HepG2 (cell line): ENCODE measurements at places on chromosomes 11 and 22.

GRCh38 chr11:121141066-121141465 lies 40.0 kb downstream of the TECTA start:
- H3K4me3 ChIP-seq, result no peak overlapping the region
- H3K27me3 ChIP-seq, result peaks cover 1% of the 10 kb centered on the region; the same call in 1 of the 2 replicates
- DNase-seq, result no peak
- no peaks in the 10 kb centered on the region for H3K4me1 ChIP-seq

GRCh38 chr11:104279587-104279986 lies 115.6 kb upstream of the PDGFD start:
- no peak overlapping the region for H3K27ac ChIP-seq
- no peaks in the 10 kb centered on the region for H3K27me3 ChIP-seq
- H3K4me1 ChIP-seq, result no peaks in the 10 kb centered on the region
- no peak for DNase-seq

- H3K4me3 ChIP-seq, result no peak overlapping the region
- peaks cover 19% of the 10 kb centered on the region for H3K4me1 ChIP-seq
- H3K36me3 ChIP-seq, result peaks cover 11% of the 10 kb centered on the region; the same call in 2 of the 3 replicates
- H3K27ac ChIP-seq, result no peak overlapping the region
- H3K27me3 ChIP-seq, result no peaks in the 10 kb centered on the region
These were observed 35.8 kb upstream of the MYRF start for GRCh38 chr11:61716478-61717285.

- no peaks in the 10 kb centered on the region for H3K27me3 ChIP-seq
- H3K36me3 ChIP-seq, result no peaks in the 10 kb centered on the region
- no peak overlapping the region for H3K27ac ChIP-seq
- peak; percentile 18 for DNase-seq
These were observed 147.2 kb downstream of the TRPC6 start for GRCh38 chr11:101436511-101437142.
